SK-N-DZ (cell line): ENCODE measurements at places on chromosomes 1 and 21.
A peak's percentile ranks its signal among the peaks of the same experiment; 100 is the strongest.

DNA sequence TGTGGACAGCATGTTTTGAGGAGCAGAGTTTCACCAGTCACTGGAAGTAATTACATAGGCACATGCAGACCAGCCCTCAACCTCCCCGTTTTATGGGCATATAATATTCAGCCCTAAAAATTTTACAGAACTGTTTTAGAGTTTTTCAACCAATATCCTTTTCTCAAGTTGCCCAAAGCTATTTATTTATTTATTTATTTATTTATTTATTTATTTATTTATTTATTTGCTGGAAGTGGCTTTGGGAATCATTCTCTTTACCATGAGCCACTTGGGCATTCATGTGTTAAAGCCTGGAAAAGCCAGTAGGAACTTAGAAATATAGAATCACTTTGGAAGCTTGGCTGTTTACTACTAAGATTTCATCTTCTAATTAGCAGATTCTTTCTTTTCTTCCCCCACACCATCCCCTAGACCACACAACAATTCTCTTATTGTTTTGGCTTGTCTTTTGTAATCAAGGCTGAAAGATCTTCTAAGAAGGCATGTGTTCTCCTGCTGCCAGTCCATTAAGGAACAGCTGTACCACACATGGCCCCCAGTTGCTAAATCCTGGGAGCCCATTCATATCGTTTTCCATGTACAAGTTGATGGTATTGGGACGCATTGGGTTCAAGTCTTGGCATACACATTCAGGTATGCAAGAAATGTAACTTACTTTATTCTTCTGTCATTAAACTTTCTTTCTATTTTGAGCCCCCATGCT, 220.0 kb downstream of the PAPPA2 start:
- no peak for DNase-seq

- no peak for DNase-seq
These were observed 1.4 kb upstream of the PADI6 start for GRCh38 chr1:17370618-17371017.

- DNase-seq = no peak
These were observed 17.8 kb downstream of the AMPD2 start for GRCh38 chr1:109637446-109637845.

DNA sequence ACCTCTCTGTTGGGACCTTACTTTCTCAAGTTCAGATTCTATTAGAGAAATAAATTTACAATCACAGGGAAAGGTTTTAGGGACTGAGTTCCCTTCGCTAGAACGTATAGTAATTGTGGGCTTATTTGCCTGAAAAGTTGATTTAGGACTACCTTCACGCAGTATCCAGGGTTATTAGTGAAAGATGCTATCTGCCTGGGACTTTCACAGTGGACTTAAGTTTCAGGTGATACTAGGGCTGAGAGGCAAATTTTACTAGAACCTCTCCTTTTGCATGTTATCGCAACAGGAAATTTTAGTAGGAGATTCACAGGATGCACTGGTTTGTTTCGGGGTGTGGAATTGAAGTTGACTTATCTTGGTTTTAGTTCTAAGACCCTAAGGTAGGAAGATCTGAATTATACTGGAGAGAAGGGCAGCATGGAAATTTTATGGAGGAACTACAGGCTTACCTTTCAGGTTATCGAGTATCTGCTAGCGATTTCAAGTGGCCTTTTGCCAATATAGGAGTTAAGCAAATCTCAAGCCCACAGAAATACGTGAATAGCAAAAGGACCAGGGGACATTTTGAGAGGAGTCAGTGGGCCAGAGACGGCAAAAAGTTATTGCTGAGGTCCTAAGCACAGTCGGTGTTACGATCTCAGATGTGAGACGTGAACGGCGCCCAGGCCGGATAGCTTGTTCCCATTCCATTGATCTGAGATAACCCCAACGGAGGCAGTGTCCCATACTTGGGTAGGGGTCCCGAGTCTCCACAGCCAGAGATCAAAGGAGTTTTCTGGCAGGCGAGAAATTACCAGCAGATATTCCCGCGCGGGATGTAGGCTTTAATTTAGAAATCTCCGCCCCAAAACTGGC, 723 bp upstream of the GNAI3 start:
- no peak for DNase-seq

- no peak for DNase-seq
These were observed 1345.1 kb downstream of the NCAM2 start for GRCh38 chr21:22343303-22343702.

- peak; percentile 16 for DNase-seq
These were observed 89.0 kb upstream of the ACTL8 start for GRCh38 chr1:17665950-17666720.
